Sigmoid colon (tissue), 7 donors: ENCODE measurements at places on chromosomes 6 and 20. TPM values are rescaled to one million over a fixed set of nuclear protein-coding genes. Genes with fewer than 3 reads are reported as not detected.
A peak's percentile ranks its signal among the peaks of the same experiment; 100 is the strongest.

The RBPJL gene
- polyA plus RNA-seq: 1.8 TPM

- DNase-seq: peak; percentile 62
These were observed 87.5 kb downstream of the ZFP64 start for GRCh38 chr20:52103913-52104545.

DNA sequence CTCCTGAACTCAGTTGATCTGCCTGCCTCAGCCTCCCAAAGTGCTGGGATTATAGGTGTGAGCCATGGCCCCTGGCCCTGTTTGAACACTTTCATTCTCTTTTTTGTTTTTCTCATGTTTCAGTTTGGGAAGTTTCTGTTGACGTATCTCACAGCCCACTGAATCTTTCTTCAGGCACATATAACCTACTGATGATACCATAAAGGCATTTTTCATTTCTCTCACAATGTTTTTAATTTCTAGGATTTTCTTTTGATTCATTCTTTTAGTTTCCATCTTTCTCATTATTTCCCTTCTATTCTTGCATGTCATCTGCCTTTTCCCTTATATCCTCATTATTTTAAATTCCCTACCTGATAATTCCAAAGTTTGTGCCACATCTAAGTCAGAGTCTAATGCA, 58.5 kb upstream of the EZR start:
- DNase-seq: no peak

GRCh38 chr20:23290761-23291574, 59.6 kb upstream of the NXT1 start:
- DNase-seq: peak; percentile 53

The TNXB gene
- 7.2 TPM for polyA plus RNA-seq

GRCh38 chr20:53104884-53105283, 132.7 kb downstream of the TSHZ2 start:
- no peak for DNase-seq

The RNF182 gene
- polyA plus RNA-seq: 0.06 TPM

The ENPP1 gene
- polyA plus RNA-seq: 2.1 TPM

- peak; percentile 65 for DNase-seq
These were observed 182.6 kb downstream of the RNGTT start for GRCh38 chr6:88780714-88781389.

The DEFB121 gene
- not detected for polyA plus RNA-seq

The CST3 gene
- polyA plus RNA-seq: 409 TPM

The JPH2 gene
- 5.3 TPM for polyA plus RNA-seq

The SLA2 gene
- not detected for polyA plus RNA-seq

The C20orf144 gene
- not detected for polyA plus RNA-seq

GRCh38 chr6:34235307-34236130, 1.2 kb upstream of the HMGA1 start:
- DNase-seq: peak; percentile 78

- no peak for DNase-seq
These were observed 16.4 kb upstream of the CFAP206 start for GRCh38 chr6:87391334-87391733.

DNA sequence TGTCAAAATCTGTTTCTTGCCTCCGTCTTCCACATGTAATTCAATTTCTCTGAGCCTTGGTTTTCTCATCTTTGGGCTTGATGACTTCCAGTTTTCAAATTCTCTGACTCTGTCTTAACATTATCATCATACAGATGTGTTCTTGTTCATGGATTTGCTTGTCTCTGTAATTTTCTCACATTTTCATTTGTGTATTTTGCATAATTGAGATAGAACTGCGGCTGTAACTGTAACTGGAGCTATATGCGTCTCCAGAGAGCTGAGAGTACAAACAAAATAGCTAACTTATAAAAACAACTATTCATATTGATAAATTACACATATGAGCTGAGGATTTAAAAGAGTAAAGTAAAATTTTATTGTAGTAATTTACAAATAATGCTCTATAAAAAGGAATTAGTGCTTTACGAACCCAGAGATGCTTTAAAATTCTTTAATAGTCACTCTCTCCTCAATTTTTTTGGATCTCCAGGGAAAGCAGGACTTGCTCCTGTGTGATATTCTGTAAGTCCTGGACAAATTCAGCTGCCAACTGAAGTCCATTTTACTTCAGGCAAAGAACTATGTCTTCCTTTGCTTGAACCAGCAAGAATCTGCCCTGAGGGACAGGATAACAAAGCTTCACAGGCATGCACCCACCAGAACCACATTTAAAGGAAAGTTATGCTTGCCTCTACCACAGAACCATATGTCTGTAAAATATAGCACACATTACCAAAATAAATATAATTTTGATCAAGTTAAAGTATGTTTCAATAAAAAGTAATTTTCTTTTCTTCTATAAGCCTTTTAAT, 288.3 kb downstream of the KHDC1L start:
- DNase-seq: no peak

The NR2E1 gene
- polyA plus RNA-seq: not detected

The BPIFB2 gene
- polyA plus RNA-seq: not detected

GRCh38 chr20:41178904-41179432, 41.6 kb downstream of the PLCG1 start:
- no peak for DNase-seq

The TRIM40 gene
- 6.6 TPM for polyA plus RNA-seq

The C6orf163 gene
- not detected for polyA plus RNA-seq

The NFYA gene
- polyA plus RNA-seq: 7.8 TPM

The PTCRA gene
- polyA plus RNA-seq: not detected
